ENCODE measurements at places on chromosomes 5 and 9.
A peak's percentile ranks its signal among the peaks of the same experiment; 100 is the strongest.

GRCh38 chr9:126809068-126809467, 4.2 kb downstream of the ZBTB43 start:
- DNase-seq: peak; percentile 87

GRCh38 chr9:93541581-93542349, 34.6 kb upstream of the PHF2 start:
- DNase-seq: no peak

- DNase-seq: no peak
These were observed 106.7 kb downstream of the NXNL2 start for GRCh38 chr9:88641456-88642240.

DNA sequence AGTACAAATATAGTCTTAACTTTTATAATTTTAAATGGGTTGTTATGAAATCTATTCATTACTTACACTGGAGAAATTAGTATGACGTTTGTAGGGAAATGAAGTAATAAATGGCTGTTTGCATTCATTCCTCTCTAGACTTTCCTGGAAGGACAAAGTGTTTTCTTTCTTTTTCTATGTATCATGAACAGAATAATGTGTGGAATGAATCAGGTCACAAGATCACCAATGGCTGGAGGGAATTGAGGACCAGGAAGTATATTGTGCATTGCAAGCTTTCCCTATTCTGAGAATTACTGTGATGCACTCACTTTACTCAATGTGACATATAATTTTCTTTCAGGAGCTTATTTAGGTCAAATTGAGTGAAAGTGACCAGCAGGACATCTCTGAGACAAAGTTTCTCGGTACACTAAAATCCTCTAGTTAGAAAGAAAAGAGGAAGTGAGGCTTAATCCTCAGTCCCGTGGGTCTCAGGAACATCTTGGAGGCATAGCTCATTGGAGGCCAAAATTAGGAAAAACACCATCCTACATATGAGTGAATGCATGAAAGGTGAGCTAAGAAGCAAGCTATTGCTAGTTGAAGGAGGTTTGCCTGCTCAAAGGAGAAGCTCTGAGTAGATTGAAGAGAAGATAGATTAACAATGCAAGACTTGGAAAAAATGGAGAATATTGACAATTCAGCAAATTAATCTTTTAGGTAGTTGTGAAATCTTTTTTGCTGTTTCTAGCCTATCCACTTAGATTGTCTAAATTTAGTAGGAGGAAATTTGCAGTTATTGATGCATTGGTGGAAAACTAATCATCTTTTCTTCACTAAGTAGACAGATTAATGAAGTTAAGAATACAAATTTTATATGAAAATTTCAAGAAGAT, 28.0 kb downstream of the ERAP2 start:
- DNase-seq: no peak

DNA sequence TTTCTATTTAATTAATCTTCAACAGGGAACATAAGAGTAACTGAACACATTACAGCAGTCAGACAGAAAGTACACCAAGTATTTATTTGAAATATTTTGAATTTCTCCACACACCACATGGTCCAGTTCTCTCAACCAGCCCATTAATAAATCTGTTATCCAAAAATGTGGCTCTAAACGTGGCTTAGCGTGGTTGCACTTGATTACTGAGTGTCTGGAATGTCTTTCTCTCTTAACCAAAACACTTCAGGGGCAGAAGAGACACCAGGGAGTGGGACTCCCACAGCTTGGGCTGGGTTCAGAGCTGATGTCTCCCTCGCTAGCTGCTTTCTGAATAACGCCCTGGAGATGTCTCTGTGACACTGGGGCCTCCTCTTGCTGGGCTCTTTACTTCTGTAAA, 52.6 kb upstream of the FANCC start:
- no peak for DNase-seq

DNA sequence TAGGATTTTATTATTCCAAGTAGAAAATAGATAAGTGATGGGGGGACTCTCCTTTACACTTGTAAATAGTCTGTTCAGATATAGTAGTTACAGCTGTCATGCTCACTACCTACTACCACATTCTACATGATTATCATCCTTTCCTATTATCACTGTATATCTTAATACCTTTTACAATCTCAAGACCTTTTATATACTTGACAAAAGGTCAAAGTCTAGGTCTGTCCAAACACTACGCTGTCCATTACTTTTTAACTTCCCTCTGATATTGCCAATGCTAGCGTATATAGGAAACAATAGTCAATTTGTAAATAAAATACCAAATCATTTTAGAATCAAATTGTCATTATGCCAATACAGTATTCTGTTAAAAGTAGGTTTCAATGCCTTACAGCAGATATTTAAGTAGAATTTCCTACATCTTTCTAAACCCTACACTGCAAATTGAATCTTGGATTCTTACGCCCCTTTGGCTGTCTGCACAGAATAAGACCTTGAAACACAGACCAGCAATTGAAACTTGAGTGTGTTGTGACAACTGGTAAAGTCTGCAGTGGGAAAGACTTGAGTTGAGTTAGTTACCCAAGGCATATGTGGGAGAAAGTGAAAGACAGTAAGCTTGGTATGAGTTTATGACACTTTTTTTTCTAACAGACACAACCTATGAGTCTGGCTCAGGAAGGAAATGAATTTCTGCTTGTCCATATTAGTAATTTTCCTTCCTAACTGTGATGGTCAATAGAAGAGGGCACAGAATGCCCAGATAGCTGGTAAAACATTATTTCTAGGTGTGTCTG, 827.6 kb upstream of the ACO1 start:
- DNase-seq: no peak

GRCh38 chr9:111944241-111944866, 47.7 kb downstream of the UGCG start:
- DNase-seq: peak; percentile 57

- no peak for DNase-seq
These were observed 17.6 kb downstream of the DENND1A start for GRCh38 chr9:123912167-123912897.

DNA sequence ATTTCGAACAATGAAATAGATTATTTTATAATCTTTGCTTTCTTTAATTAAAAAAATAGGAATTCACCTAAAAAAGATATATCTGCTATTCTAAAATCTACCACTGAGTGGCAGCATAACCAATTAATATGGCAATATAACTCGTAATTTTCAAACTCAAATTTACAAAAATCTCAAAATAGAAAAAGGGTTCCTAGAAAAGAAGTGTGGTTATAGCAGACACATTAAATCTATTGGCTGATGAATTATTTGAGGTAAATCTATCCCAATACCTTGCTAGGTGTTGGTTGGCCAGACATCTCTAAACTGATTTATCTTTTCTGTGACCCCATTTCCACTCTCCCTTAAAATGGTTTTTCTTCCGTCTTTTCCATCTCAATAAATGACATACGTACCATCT, 30.2 kb upstream of the NRG2 start:
- peak; percentile 4 for DNase-seq

- DNase-seq: peak; percentile 68
These were observed 122.1 kb upstream of the DAPK1 start for GRCh38 chr9:87375397-87376073.

GRCh38 chr5:135930029-135930948, 24.5 kb downstream of the LECT2 start:
- no peak for DNase-seq

- DNase-seq: no peak
These were observed 39.8 kb downstream of the IARS1 start for GRCh38 chr9:92253656-92254055.

DNA sequence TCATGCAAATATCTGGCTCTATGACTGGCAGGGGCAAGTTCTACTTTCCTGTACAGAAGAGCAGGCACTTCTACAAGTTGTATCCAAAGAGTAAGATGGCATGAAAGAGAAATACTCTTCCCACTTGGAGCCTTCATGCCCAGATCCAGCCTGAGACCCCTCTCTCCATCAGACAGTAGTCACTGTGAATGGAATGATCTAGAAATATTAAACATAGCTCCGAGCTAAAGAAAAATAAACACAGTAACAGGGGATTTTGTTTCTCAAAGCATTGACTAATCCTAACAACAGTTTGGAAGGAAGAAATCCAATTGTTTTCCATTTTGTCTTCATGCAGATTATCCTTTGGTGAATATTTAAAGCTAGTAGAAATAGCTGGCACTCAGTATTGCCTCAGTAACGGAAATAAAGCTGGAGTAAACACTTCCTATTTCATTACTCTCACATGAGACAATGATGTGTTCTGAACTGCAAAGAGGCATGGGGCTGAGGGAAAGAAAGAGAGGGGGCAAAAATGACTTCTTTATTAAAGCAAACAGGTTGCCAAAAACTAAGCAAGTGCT, 100.0 kb downstream of the SEMA5A start:
- DNase-seq: no peak

DNA sequence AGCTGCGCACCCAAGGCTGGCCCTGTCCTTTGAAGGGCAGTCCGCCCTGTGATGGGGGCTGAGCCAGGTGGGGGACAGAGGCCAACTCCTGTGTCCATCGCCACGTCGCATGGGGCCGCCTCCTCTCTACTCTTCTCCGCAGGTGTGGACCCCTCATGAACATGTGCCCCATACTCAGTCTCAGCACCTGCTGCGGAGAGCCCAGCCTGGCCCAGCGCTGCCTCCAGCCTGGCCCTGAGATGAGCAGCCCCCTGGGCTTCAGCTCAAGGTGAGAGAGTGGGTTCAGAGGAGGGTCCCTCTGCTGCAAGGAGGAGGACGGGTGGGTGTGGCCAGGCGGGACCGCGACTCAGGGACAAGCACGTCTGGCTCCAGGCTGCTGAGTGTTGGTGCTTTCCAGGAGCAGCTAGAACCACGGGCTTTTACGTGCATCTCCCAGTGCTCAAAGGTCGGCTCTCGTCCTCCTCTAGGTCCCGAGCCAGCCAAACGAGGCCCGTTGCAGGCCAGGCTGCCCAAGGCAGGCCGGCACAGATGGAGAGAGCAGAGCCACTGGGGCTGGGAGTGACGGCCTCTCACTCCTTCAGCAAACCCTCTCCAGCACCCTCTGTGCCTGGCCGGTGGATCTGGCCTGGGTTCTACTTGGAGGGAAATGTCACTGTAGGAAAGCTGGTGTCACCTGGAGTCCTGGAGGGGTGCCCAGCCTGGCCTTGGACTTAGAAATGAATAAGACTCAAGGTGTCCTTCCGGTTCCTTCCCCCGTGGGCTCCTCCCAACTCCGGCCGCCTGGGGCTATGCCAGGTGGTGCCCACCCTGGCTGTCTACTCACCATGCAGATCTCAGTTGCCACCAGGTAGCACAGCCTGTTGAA, 48.9 kb upstream of the RNF130 start:
- DNase-seq: no peak

DNA sequence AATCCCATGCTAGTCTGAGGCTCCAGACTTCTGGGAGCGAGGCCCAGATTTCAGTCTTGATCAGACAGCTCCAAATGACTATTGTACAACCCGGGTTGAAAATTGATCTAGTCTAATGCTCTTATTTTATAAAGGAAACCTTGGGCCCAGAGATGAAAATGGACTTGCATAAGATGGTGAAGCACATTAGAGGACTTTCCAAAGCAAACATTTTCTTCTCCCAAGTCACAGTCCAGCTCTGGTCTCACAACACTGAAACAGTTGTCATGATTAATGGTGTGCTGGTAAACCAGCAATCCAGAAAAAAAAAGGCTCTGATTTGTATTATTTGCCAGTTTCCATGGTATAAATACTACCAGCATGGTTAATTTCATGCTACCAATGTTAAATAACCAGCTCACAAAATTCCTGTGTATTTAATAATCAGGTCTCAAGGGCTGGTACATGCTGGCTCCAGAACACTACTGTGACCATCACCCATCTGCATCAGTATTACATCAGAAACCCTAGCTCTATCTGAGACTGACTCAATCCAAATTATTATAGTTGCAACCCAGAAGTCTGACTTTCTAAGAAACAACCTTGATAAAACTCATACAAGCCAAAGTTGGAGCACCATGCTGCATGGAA, 32.5 kb upstream of the ABLIM3 start:
- DNase-seq: no peak

DNA sequence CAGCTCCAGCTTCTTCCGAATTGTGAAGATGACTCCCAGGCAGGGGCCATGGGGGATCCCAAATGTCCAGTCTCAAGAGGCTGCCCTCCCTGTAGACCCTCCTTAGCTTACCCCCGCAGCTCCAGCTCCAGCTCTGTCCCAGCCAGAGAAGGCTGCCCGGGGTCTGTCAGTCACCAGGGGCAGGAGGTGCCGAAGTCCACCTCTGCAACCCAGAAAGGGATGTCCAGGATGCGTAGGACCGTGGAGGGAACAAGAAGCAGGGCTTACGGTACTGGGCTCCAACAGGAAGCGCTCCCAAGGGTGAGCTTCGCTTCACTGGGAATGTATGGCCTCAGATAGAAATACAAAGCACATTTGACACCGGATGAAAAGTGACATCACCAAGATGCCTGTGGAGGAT, 6.0 kb downstream of the IPPK start:
- no peak for DNase-seq

DNA sequence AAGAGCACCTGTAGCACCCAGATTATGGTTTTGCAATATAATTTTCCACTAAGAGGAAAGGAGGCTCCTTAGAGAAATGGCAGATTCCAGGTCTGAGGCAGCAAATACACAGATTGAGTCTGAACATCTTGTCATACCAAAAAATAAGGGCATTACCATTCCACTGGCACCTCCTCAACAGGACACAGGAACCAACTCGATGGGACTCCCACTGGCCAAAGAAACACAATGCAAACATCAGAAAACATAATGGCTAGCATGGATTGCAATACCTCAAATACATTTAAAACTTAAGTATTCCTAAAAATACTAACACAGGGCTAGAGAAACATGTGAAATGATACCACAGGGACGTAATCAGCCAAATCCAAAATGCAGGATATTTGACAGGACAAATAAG, 12.4 kb upstream of the RANBP17 start:
- DNase-seq: no peak

DNA sequence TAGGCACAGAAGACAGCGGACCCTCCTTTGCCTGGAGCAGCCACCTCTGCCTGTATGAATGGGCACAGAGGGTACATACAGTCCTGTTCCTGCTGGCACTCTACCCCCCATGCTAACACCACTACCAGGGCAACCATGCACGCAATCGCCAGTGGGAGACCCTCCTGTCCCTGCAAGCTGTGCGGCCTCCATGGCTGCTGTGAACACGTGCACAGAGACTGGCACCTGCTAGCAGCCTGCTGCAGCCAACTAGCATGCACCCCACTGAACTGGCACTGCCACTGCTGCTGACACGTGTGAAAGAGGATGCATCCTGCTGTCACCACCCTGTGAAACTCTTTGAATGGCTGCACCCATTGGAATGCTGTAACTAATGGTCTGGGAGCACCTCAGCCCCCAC, 885.2 kb upstream of the ARRDC3 start:
- no peak for DNase-seq

- DNase-seq: no peak
These were observed 4.4 kb upstream of the SPTLC1 start for GRCh38 chr9:92119586-92119985.

- no peak for DNase-seq
These were observed 205.0 kb upstream of the ACTBL2 start for GRCh38 chr5:57687596-57687995.

- peak; percentile 56 for DNase-seq
These were observed 108.9 kb downstream of the ACTL7B start for GRCh38 chr9:108746864-108747263.

DNA sequence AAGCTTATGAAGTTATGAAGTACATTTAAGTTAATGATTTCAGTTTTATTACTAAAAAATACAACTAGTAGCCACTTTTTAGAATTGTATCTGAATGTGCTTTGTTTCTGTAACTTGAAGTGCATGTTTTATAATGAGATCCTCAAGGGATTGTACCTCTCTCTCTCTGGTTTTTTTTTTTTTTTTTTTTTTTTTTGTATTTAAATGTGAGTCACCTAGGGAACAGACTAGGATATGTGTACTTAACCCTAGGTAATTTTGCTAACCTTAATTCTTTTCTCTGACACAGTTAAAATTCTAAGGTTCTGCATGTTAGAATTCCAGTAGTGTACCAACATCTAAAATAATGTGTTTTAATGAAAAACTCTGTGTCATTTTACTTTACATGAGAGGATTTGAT, 59.5 kb downstream of the CDC42SE2 start:
- DNase-seq: peak; percentile 35
